Lower lobe of right lung (tissue), 2 donors: ENCODE measurements at places on chromosomes 1 and 21. TPM values are rescaled to one million over a fixed set of nuclear protein-coding genes. Genes with fewer than 3 reads are reported as not detected.

LAPTM5 gene
- 544 TPM for total RNA-seq

KRTAP21-1 gene
- total RNA-seq, result not detected

DNA sequence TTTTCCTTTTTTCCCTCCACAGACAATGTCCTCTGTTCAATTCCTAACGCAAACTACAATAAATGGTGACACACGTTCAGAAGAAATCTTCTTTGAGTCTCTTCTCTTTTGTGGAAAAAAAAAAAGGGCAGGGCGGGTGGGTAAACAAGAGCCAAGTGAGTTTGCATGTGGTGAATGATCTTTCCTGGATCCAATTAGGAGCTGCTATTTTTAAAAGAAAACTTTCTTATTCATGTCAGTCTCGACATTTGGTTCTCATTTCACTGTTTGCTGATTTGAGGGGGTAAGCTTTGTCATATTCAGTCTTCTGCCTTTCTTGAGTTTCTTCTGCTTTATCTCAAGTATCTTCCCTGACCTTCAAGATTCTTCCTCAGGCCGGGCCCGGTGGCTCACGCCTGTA is 29.2 kb upstream of the KIF1B start:
- no peak overlapping the region for H3K4me3 ChIP-seq
- no peaks in the 10 kb centered on the region for H3K4me1 ChIP-seq
- H3K36me3 ChIP-seq, result peaks cover 43% of the 10 kb centered on the region
- DNase-seq, result no peak
- no peak overlapping the region for H3K27ac ChIP-seq
- H3K27me3 ChIP-seq, result no peaks in the 10 kb centered on the region

MAP3K7CL gene
- total RNA-seq, result 8.3 TPM

- no peak overlapping the region for H3K27ac ChIP-seq
- no peak for DNase-seq
- H3K36me3 ChIP-seq, result no peaks in the 10 kb centered on the region
Measured at GRCh38 chr1:170749959-170750358, 86.0 kb downstream of the PRRX1 start.

OLIG2 gene
- total RNA-seq, result not detected

PAPPA2 gene
- total RNA-seq, result 0.50 TPM

DNA sequence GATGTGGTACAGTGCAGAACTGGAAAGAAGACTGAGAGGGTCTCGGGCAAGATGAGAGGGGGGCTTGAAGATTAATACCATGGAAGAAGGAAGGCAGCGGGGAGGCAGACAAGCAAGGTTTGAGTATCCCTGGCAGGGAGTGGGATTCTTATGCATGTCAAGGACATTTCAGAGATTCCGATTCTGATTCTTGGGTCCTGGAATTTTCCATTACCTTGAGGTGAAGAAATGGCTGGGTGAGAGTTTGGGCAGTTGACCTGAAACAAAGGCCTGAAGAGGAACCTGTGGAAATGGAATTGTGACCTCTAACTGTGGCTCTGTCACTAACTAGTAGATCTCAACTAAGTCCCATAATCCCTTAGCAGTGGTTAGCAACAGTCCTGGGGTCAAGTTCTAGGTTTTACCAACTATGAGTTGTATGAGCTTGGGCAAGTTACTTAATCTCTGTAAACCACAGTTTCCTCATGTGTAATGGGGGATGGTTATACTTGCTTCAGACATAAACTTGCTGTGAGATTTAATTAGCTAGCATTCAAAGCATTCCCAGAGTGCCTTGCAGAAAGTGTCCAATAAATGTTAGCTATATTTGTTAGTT is 8.6 kb upstream of the ACTN2 start:
- H3K36me3 ChIP-seq, result no peaks in the 10 kb centered on the region
- no peak for DNase-seq
- no peak overlapping the region for H3K27ac ChIP-seq

- H3K36me3 ChIP-seq, result no peaks in the 10 kb centered on the region
- DNase-seq, result no peak
- peaks cover 37% of the 10 kb centered on the region for H3K4me1 ChIP-seq
- no peak overlapping the region for H3K4me3 ChIP-seq
Measured at GRCh38 chr21:41955516-41955915, 1.7 kb upstream of the C2CD2 start.

GRCh38 chr1:66372522-66373101 is 161.3 kb upstream of the SGIP1 start:
- H3K36me3 ChIP-seq, result peaks cover 41% of the 10 kb centered on the region
- no peak for DNase-seq
- H3K4me3 ChIP-seq, result no peak overlapping the region
- H3K4me1 ChIP-seq, result peaks cover 54% of the 10 kb centered on the region
- H3K27me3 ChIP-seq, result no peaks in the 10 kb centered on the region
